ENCODE measurements at places on chromosomes 2 and 18.

DNA sequence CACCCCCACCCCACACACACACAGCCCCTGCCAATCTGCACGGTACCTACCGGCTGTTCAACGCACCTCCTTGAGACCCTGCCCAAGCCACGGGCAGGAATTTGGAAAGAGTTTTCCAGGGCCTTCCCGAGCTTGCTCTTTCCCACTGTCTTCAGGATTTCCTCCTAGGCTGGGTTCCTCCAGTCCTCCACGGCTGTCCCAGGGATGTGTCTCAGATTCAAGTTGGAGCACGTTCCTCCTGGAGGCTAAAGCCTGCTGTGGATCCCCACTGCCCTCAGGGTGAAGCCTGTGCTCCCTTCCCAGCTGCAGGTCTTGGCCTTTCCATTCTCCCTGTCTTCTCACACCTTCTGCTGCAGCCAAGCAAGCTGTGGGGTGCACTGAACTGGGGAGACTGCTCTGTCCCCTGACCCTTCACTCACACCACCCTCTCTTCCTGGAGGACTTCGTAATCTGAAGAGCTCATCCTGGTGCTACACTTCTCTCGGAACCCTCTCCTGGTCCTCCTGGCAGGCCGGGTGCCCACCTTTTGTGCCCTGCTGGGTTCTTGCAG is 54.9 kb upstream of the HS6ST1 start:
- no peak for DNase-seq

GRCh38 chr2:231920795-231921194 is 5.4 kb downstream of the NPPC start:
- no peak for DNase-seq

DNA sequence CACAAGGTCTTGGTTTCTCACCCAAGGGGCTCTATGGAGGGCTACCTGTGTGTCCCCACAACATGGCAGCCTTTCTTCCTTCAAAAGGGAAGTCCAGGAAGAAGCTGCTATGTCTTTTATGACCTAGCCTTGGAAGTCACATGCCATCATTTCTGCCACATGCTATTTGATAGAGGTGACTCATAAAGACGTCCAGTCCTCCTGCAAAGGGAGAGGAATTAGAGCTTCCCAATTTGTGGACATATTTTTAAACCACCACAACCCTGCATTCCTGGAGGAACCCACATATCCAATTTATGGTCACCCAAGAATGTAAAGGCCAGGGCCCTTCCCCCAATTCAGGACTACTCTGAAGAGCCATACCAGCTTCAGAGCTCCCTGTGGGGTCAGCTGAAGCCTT is 246.2 kb downstream of the CYP26B1 start:
- DNase-seq, result no peak

GRCh38 chr2:64581018-64581417 is 56.9 kb downstream of the AFTPH start:
- DNase-seq, result no peak

- no peak for DNase-seq
Observed at GRCh38 chr2:151338115-151338514, 19.3 kb upstream of the TNFAIP6 start.

- no peak for DNase-seq
Observed at GRCh38 chr2:7280790-7281189, 363.6 kb downstream of the RNF144A start.
